ENCODE measurements at places on chromosomes 3 and 15.

DNA sequence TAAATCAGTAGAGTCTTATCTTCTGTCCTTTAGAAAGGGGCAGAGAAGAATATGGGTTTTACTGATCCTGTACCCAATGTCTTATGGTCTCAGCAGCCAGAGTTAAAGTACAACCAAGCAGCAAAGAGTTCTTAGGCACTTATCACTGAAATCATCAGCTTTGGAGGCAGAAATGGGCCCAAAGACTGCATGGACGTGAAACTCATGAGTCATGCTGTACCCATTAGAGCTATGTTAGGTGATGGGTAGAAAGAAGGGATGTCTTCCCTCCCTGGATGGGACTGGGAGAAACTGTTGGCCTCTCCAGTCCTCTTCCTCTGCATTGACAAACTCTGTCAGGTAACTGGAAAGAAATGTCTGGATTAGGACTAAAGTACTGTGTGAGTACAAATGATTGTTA, 63.4 kb downstream of the EOMES start:
- no peak overlapping the region for H3K4me3 ChIP-seq
- no peak for DNase-seq
- no peaks in the 10 kb centered on the region for H3K36me3 ChIP-seq

DNA sequence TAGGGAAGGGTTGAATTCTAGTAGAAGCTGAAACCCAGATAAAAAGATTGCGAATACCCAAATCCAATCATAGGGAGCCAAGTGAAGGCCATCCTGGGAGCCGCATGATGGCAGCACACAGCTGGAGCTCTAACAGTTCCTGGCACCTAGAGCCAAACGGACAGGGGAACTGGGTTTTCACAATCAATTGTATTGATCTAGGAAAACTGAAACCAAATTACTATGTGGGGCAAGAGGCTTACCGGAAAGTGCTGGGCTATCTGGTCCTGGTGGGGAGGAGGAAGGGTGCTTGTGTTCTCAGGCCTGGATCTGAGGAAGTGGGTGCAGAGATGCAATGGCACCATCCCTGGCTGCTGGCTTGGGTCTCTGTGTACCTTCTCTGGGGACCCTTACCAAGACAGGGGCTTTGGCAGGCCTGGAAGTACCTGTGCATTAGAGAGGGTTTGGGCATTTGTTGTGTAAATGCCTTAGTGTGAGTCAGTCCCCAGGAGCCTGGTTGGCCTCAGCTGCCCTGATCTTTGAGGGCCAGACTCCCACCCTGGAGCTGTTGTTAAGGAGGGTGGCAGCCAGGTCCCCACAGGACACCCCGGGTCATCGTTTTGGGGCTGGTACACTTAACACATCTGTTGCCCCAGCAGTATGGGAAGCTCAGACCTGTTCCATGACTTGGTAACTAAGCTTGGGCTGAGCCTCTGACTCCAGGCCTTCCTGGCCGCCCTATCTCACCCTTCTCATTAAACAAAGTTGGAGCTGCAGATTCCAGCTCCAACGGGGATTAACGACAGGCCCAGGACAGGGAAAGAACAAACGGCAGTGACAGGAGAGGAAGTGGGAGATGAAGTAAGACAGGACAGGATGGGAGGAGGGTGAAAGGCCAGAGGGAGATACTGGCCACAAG, 8.9 kb upstream of the FURIN start:
- no peak for DNase-seq
- H3K36me3 ChIP-seq = no peaks in the 10 kb centered on the region
- no peak overlapping the region for H3K27ac ChIP-seq
- no peak overlapping the region for H3K4me3 ChIP-seq
- H3K4me1 ChIP-seq = peaks cover 9% of the 10 kb centered on the region

GRCh38 chr3:154011036-154011435, 110.2 kb upstream of the ARHGEF26 start:
- no peaks in the 10 kb centered on the region for H3K36me3 ChIP-seq
- no peak overlapping the region for H3K4me3 ChIP-seq
- no peak for DNase-seq
- no peaks in the 10 kb centered on the region for H3K4me1 ChIP-seq

- DNase-seq = no peak
- H3K27ac ChIP-seq = no peak overlapping the region
- H3K27me3 ChIP-seq = peaks cover 2% of the 10 kb centered on the region
- no peaks in the 10 kb centered on the region for H3K36me3 ChIP-seq
- no peaks in the 10 kb centered on the region for H3K4me1 ChIP-seq
- no peak overlapping the region for H3K4me3 ChIP-seq
These were observed 281.3 kb downstream of the WDR72 start for GRCh38 chr15:53477981-53478766.

GRCh38 chr15:101255051-101255395, 3.2 kb upstream of the CHSY1 start:
- peaks cover 23% of the 10 kb centered on the region for H3K4me1 ChIP-seq
- no peak overlapping the region for H3K27ac ChIP-seq
- no peak overlapping the region for H3K4me3 ChIP-seq
